ENCODE measurements at places on chromosomes 4 and X.

DNA sequence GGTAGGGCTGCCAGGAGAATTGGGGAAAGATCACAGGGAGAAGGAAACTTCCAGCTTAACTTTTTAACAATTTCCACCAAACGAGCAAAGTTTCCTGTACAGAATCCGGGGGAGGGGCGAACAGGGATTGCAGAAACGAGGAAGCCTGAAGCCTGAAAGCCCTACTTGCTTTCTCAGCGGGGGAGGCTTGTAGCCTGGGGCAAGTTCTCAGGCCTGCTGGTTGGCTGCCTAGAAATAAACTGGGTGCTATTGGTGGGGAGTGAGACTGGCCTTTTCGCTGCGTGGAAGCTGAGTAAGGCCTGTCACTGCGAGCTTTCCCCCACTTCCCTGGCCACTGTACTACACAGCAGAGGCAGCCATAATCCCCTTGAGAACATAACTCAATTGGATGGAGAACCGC, 110.8 kb upstream of the ATP8A1 start:
- DNase-seq, result no peak

GRCh38 chrX:67692246-67692645, 148.4 kb downstream of the AR start:
- no peak for DNase-seq

DNA sequence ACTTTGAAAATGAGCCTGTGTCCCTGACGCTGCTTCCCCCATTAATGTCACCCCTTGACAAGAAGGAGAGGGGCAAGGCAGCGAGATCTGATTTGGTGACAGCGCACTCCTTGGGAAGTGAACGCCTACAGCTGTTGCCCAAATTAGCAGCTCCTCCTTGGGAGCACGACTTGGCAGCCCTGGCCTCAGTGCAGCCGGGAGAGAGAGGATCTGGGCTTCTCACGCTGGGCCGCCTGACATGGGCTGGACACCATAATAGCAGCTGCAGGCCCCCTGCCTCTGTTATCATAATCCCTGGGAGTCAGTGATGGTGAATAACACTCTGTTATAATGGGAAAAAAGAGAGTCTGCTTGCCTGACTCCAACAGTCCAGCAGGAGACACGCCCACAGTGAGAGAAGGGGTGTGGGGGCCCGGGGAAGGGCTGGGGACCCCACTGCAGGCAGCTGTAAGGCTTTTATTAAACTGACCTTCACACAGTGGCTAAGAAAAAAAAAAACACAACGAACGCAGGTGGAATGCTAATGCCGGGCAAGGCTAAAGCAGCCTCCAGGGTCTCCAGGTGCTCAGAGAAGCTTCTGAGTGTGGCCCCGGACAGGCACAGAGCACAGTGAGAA, 73.3 kb downstream of the PSAPL1 start:
- no peak for DNase-seq

DNA sequence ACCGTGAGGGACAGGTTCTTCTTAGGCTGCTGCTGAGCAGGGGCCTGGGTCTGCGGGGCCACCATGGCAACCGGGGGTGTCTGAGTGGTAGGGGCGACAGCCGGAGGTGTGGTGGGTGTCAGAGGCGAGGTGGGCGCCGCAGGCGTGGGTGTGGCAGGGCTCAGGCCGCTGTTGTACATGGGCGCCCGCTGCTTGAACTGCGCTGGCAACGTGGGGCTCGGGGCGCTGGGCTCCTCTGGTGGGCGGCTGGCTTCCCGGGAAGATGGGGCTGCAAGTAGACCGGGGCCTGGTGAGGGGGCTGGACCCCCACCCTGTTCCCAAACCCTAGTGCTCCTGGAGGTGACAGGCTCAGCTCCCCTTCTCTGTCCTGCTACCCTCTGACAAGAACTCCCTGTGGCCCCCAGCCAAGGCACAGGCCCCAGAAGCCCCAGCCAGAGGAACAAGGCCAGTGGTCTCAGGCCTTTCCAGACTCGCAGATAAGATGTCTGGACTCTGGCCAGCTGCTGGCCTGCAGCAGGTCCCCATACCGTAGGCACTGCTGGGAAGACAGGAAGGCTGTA, 24.8 kb downstream of the NELFA start:
- DNase-seq, result no peak

- no peak for DNase-seq
These were observed 16.0 kb upstream of the SEPTIN6 start for GRCh38 chrX:119708936-119709335.

DNA sequence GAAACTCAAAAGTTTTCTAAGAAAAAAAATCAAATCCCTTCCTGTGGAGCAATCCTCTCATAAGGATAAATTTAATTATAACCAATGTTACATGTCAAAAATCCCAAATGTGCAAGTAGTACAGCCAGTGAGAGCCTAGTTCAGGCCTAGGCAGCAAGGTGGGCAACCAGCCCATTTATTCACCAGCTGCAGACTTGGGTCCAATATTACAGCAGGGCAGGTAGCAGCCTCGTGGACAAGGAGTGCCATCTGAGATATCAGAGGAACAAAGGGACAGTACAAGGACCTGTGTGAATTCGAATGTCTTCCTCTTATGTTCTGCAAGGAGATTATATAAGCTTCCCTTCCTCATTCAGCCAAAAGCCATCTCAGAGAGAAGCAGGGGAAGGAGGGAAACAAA, 6.6 kb downstream of the HELQ start:
- DNase-seq, result no peak
